ENCODE measurements at places on chromosomes 7 and 10.

DNA sequence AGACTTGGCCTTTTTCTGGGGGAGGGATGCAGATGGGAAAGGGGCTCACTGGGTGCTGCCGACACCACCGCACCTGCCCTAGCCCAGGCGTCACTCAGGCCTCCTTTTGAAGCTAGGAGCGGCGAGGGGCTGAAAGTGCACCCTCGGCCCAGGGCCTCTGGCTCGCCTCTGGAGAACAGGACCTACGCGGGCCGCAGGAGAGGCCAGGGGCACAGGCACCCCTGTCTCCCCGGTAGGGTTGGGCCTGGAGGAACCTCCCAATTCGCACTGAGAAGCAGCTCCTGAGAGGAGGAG lies 46.5 kb upstream of the PRKAR1B start:
- no peak for DNase-seq

- no peak for DNase-seq
Observed at GRCh38 chr7:153103202-153103601, 343.6 kb downstream of the ACTR3B start.

- no peak for DNase-seq
Observed at GRCh38 chr10:4353059-4353655, 472.9 kb upstream of the AKR1E2 start.

GRCh38 chr10:227014-227413 lies 91.8 kb downstream of the ZMYND11 start:
- no peak for DNase-seq

- DNase-seq, result no peak
Observed at GRCh38 chr7:134532180-134532953, 5.0 kb downstream of the AKR1B10 start.

All from hippocampal formation (tissue), 2 donors.